Progenitor cell of endocrine pancreas (in vitro differentiated cells): ENCODE measurements at places on chromosomes 3 and 15.

DNA sequence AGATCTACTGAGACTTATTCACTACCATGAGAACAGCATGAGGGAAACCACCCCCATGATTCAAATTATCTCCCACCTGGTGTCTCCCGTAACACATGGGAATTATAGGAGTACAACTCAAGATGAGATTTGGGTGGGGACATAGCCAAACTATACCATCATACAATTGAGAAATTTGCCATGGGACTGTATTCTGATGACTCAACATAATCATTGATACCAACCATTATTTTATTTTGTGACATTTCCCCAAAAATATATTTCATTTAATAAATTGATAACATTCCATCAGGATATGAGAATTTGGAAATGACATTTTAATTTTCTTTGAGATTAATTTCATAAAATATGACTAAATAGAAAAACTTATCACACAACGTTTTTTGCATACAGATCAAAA is 96.6 kb upstream of the MDFIC2 start:
- DNase-seq, result no peak

DNA sequence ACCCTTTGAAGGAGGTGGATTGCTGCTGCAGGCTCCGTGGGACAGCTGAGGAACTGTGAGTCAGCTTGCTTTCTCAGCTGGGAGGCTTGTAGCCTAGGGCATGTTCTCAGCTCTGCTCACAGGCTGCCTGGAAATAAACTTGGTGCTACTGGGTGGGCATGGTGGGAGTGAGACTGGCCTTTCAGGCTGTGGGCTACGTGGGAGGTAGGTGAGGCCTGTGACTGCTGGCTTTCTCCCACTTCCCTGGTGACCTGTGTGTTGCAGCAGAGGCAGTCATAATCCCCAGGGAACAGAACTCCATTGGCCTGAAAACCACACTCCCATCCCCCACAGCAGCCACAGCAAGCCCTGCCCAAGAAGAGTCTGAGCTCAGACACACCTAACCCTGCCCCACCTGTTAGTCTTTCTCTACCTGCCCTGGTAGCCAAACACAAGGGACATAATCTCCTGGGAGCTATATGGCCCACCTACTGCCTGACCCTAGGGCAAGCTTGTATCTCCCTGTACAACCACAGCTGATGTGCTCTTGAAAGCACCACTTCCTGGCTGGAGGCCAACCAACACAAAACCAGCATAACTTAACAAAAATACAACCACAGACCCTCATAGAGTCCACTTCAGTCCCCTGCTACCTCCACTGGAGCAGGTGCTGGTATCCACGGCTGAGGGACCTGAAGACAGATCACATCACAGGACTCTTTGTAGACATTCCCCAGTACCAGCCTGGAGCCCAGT is 236.5 kb downstream of the SQOR start:
- no peak for DNase-seq

GRCh38 chr15:88628018-88628654 is 7.0 kb downstream of the AEN start:
- no peak for DNase-seq

GRCh38 chr3:97871186-97871585 is 49.4 kb downstream of the CRYBG3 start:
- no peak for DNase-seq

- DNase-seq, result no peak
Measured at GRCh38 chr3:98536456-98537017, 4.8 kb downstream of the GPR15 start.

DNA sequence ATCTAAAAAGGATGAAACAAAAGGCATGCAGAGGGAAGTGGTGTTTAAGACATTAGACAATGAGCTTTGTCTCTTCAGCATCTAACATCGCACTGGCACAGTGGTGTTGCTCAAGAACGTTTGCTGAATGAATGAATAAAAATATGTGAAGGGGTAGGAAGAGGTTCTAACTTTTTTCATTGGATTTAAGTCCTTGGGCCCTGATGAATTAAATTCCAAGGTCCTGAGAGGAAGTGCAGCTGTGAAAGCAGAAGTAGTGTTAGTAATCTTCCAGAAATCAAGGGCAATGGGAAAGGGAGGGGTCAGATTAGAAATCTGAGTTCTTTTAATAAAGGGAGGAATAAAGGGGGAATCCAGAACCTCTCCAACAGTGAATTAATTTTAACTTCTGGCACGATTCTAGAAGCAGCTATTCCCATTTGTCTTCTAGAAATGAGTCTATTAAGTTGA is 29.6 kb downstream of the TLNRD1 start:
- no peak for DNase-seq

- no peak for DNase-seq
Measured at GRCh38 chr3:47455806-47456452, 19.8 kb downstream of the SCAP start.
